ENCODE measurements at places on chromosomes 5 and 9.
A peak's percentile ranks its signal among the peaks of the same experiment; 100 is the strongest.

GRCh38 chr5:1074226-1074625 is 37.6 kb downstream of the SLC12A7 start:
- no peak for DNase-seq

- DNase-seq, result no peak
Measured at GRCh38 chr5:121378559-121379359, 472.9 kb upstream of the FTMT start.

- peak; percentile 54 for DNase-seq
Measured at GRCh38 chr9:77011973-77012821, 7.3 kb upstream of the FOXB2 start.

DNA sequence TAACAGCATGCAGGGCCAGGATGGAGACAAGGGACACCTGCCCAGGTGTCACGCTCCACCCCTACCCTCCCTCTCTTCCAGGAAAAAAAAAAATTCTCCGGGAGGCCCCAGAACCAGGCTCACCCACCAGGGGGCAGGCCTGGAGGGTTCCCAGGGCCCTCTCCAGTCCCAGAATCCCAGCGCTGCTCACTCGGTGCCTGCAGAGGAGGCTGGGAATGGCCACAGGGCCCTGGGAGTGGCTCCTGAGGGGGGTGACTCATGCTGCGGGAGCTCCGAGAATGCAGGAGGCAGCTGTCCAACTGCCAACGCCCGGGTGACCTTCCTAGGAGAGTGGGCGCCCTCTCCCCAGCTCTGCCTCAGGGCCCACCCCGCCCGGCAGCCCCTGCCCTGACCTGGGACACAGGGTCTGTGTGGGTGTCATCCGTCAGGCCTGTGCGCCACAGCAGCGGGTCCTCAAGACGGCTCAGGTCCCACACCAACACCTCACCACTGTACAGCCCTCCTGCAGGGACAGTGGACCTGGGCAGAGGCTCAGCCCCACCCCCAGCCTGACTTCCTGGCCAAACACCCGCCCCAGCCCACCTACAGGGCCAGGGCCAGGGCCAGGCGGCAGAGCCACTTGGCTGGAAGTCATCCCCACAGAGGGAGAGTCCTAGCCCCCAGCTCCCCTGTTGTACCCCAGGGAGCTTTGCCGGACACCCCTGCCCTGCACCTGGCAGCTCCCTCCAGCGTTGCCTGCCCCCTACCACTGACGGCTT is 21.2 kb downstream of the DYNC2I2 start:
- DNase-seq, result peak; percentile 96

- DNase-seq, result no peak
Measured at GRCh38 chr5:52452098-52452497, 335.6 kb upstream of the ITGA1 start.

GRCh38 chr5:124060011-124060410 is 548.0 kb downstream of the CSNK1G3 start:
- no peak for DNase-seq

GRCh38 chr5:152270096-152270495 is 135.0 kb downstream of the NMUR2 start:
- no peak for DNase-seq

DNA sequence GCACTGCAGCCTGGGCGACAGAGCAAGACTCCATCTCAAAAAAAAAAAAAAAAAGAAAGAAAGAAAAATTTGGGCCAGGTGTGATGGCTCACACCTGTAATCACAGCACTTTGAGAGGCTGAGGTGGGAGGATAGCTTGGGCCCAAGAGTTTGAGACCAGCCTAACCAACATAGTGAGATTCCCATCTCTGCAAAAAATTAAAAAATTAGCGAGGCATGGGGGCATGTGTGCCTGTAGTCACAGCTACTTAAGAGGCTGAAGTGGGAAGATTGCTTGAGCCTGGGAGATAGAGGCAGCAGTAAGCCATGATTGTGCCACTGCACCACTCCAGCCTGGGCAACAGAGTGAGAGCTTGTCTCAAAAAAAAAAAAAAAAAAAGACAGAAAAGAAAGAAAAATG is 2.9 kb upstream of the SIT1 start:
- DNase-seq, result no peak

DNA sequence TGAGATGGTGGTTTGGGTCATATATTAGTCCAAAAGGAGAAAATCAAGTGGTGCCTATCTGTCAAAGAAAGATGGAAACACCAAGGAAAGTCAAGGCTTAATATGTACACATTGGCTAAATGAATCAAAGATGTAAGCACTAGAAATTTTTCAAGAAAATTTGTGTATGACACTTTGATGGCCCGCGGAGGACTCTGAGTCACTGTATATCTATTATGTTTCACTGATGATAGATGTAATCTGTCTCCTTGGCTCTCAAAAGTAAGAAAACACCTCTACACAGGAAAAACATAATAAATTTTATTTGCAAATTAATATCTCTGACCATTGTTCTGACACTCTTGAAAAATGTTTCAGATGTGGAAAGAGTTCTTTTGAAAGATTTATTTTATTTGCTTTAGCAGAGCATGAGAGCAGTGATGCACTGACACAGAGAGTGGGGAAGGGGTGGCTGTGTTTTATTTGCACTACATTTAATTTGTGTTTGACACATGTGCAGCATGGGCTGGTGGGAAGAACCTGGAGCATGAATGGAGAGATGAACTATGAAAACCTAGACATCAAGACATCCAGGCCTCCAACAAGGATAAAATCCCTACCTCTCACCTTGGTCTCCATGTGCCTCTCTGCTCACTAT is 180.8 kb upstream of the GAS1 start:
- DNase-seq, result no peak

DNA sequence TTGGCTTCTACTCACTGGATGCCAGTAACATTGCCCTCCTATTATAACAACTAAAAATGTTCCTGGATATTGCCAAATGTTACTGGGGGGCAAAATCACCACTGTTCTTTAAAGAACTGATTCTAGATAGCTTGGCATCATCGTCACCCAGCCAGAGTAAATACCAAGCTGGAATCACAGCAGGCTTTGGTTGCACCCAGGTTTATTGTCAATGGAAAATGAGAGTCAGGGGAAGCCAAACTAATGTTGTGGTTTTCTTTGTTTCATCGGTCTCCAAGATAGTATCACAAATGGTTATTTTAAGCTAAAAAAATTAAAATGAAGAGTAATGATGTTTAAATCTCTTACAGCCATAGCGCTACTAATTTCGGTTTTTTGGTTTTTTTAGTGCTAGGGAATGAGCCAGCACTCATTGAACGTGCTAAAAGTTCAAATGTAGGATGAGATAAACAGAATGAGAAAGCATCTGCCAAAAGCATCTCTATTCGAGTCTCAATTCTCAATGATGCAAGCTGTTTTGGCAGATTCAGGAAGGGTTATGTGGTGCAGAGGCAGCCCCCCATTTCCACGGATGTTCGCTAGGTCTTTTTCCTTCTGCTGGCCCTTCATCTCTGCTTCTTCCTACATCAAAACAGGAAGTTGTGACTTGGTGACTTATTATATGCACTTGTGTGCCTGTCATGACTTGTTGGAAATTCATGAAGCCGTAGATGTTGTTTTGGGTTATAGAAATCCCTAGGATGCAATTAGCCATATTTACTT is 558.0 kb downstream of the EBF1 start:
- DNase-seq, result no peak

GRCh38 chr5:86917117-86917579 is 299.4 kb downstream of the COX7C start:
- no peak for DNase-seq

DNA sequence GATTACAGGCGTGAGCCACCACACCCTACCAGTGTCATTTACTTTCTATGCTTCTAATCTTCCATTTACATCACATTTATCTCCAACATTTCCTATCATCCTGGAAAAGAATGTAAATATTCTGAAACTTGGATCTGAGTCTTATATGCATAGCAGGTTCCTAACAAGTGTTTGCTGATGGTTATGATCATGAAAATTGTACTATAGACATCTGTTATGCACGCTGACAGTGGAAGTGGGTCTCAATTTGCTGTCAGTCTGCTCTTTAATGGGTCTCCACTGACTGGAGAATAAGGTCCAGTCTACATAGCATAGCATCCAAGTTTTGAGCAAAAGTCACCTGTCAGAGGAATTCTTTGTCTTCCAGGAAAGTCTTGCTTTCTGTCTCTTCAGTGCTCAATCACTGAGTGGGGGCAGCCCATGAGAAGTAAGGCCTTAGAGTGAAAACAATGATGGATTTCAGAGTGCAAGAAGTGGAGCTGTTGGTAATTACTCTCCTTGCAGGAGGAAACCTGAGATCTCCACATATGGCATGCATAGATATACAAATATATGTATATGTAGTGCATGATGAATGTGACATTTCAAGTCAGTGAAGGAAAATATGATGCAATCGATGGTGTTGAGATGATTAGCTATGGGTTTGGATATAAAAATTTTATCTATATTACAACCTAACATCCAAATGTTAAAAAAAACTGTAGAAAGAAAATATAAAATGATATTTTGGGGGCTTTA is 29.2 kb upstream of the MSANTD3 start:
- DNase-seq, result no peak

DNA sequence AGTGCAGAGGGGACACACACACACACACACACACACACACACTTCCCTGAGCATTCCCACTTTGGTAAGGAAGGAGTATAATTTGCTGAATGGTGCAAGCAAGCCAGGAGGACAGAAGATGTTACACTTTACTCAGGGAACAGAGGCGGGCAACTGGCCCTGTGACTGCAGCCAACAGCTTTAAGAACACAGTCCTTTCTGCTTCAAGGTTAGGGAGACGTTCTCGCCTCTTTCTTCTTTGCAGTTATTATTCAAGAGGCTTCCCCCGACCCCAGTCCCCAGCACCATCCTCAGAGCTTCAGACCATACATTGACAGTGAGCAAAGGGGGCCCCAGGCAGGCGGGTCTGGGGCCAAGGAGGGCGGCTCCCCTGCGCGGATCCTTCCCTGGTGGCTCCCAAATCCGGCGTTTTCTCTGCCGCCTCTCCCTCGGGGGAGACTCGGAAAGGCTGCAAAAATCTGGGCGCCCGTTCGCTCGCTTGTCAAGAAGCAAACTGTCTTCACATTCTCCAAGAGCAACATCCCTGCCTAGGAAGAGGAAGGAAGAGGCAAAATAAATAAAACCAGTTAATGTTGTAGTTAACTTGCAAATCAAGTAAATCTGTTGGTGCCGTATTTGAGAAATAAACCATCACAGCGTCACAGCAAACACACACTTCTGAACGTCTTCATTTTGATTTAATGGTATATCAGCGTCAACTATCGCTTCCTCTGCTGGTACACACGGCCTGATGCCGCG is 3.8 kb upstream of the LHX2 start:
- no peak for DNase-seq

- DNase-seq, result peak; percentile 85
Measured at GRCh38 chr9:91036826-91037510, 235.3 kb downstream of the SYK start.

- no peak for DNase-seq
Measured at GRCh38 chr9:109118808-109119438, 824 bp downstream of the TMEM245 start.

- DNase-seq, result peak; percentile 90
Measured at GRCh38 chr5:171450423-171451331, 31.2 kb downstream of the FGF18 start.

GRCh38 chr9:121489344-121489743 is 10.3 kb downstream of the GGTA1 start:
- DNase-seq, result no peak

DNA sequence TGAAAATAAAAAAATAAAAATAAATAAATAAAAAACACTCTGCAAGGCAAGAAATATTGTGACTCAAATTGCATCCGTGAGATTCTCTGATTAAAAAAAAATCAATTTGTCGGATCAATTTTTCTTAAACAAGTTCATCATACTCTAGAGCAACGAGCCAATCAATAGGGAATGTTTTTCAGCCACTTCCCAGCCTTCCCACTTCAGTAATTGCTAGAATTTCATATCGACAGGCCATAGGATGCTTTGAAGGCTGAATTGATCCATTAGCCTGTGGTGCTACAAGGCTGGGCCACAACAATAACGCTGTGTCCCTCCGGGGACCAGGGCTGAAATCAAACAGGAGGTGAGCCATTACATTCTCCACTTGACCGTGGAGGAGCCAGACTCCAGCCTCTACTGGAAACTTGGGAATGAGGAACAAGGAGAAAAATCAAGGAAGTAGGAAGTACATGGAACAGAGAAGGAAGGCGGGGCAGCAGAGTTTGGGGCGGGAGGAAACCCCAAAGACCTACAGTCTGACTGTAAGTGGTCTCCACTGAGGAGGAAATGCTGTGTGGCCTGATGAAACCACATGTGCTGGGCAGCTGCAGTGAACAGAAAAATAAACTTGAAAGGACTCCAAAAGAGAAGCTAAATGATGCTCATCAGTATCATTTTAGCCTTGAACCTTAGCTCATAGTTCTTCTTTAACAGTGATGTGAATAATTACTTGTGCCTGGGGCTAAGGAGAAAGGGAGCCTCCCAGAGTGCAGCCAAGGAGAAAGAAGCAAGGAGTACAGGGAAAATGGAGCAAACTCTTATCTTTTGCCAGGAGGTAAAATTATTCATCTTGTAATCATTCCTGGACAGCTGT is 308.6 kb downstream of the TLE1 start:
- DNase-seq, result no peak

DNA sequence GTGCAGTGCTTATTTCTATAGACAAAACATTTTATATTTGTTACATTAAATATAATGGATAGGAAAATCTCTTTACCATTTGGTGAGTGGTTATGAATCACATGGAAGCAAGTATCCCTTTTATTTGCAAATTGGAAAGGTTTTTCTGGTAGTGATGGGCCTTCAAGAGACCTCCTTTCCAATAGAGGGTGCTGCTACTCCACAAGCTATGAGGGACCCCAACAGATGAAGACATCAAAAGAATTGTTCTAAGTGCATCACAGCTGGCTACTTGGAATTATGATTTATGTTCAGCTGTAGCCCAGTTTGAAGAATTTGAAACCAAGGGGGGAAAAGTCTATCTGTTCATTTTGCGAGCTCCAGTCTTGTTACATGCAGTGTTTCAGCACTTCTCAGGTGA is 493.7 kb upstream of the SGCD start:
- DNase-seq, result no peak
